ACHN (cell line): ENCODE measurements at places on chromosomes 5 and 9.
A peak's percentile ranks its signal among the peaks of the same experiment; 100 is the strongest.

- DNase-seq: no peak
These were observed 124.5 kb downstream of the CAAP1 start for GRCh38 chr9:26768145-26768544.

- no peak for DNase-seq
These were observed 551.9 kb upstream of the DMAC1 start for GRCh38 chr9:8351436-8351835.

DNA sequence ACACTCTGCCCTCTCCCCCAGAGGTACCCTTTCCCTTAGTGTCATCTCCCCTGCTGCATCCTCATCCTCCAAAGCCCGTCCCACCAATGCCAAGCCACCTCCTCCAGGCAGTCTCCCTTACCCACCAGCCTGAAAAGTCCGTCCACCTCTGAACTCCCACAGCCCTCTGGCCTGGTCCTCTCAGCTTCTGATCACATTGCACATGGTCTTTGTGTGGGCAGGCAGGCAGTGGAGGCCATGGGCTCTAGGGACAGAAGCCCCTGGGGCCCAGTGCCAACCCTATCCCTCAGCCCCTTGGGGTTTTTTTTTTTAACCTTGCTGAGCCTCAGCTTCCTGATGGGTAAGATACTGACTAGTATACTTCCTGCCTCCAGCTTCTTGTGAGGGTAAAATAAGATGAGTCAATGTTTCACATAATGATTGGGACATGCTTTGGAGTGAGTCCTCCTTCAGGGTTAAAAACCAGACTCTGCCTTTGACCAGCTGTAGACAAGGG, 19.4 kb downstream of the CSF1R start:
- DNase-seq: peak; percentile 18

GRCh38 chr9:122360891-122361290, 9.9 kb upstream of the PTGS1 start:
- no peak for DNase-seq

GRCh38 chr5:160458806-160459800, 37.4 kb downstream of the PTTG1 start:
- DNase-seq: no peak

- no peak for DNase-seq
These were observed 359.5 kb downstream of the DTWD2 start for GRCh38 chr5:118628660-118629354.

DNA sequence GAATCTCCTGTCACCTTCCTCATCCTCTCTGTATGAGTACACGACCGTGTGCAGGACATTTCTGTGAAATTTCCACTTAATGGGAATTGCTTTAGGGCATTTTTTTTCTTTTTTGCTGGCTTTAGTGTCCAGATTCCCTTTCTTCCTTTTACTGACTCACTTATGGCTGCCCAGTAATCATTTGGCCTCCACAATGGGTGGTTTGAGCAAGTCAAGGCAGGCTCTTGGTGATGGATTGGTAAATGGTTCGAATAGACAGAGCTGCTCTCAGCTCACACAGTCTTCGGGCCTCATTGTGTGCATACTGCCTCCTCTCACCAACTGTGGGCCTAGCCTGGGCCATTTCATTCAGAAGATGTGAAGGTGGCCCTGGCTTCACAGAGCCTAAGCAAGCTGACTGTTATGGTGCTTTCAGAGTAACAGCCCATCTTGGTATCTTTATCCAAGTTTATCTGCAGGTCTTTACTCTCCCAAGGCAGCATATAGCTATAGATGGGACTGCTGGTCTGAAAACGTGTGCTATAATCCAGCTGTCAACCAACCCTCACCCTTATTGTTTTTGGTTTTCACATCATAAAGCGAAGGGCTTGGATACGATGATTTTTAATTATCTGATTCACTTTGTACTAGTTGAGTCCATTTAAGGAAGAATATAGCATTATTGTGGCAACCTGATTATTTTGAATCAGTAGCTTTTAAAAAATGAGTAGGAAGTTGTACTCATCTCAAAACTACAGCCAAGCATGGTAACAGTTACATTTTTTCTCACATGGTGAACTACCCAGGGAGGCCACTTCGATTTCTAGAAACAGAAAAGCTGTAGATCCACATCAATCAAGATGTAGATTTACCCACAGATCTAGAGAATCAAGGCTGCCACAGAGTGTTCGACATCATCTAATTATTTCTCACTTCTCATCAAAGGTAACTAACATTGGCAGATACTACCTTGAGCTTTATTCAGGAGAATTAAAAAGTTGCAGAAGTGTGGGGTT, 50.4 kb upstream of the CKMT2 start:
- no peak for DNase-seq
